ENCODE measurements at places on chromosomes 2 and 18.

GRCh38 chr18:9206421-9206820 is 69.8 kb downstream of the ANKRD12 start:
- no peak for DNase-seq

DNA sequence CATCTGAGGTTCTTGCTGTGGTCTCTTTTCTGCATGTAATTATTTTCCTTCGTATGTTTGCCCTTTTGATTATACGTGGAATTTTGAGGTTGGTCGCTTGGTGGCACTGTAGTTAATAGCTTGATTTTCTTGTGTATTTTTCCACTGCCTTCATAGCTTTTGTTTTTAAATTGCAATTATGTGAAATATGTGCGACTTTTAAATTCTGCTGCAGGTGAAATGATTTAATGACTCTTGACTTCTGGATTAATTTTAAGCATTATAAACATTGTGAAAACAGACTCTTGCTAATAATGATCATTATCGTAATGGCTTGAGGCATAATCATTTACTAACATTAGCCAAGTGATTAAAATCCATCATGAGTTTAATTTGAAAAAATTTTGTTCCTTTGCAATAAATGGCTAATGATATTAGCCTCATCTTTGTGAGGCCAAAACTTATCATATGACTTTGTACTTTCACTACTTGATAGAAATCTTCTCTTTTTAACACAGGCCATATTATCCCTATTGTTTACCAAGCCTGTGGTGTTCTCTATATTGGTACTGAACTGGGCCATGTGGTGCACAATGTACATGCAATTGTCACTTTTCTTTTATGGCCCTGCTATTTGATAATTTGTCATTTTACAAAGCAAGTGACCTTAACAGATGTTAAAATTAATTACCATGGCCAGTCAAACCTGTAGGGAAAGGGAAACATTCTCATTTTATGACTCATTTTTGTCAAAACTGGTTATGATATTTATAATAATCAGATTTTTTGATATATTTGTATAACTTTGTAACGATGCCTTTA is 62.8 kb upstream of the NEUROD1 start:
- DNase-seq: peak; percentile 1

DNA sequence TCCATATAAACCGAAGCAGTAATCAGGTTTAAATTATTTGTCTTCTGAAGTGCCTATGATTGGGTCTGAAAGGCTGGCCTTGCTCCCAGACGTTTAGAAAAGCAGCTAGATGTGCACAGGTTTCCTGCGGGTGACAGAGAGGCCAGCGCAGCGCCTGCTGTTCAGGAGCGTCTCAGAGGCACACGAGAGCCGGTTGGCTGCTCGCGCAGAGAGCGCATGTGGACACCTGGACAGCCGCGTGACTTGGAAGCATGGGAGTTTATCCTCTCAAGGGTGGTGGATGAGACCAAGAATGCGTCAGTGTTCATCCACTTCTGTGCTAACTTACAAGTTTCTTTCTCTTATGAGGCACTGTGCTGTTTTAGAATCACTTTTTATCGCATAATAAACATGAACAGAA is 303.7 kb downstream of the PTGR3 start:
- no peak for DNase-seq

GRCh38 chr2:207082619-207083018 is 83.1 kb downstream of the KLF7 start:
- DNase-seq: no peak

- no peak for DNase-seq
Observed at GRCh38 chr2:74004212-74005182, 19.8 kb downstream of the TET3 start.

DNA sequence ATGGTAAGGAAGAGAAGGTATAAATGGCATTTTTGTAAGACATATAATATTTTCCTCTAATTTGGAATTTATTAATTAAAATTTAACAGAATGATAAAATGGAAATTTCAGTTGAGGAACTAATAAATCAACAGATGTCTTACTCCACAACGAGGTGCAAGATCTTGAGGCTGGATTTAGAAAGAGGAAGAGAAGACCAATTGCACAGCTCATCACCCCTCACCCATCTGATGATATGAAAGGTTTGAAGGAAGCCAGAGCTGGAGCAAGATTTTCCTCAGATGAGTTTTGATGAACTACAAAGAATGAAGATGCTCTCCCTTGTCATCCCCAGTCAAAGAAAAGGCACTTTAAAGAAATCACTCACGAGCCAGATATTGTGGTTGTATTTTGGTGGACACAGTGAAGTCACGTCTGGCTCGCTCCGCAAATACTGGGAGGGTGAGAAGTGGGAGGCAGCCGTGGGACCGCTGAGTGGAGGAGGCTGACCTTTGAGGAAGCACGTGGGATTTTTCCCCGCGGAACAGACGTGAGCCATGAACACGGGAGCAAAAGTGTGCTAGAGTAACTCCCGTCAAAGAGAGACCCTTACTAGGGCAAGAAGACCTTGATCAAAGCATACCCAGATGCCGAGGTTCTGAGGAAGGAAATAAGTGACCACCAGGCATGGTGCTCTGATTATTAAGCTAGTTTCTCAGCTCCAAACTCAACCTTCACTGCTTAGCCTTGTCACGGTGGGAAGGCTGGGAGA is 511.4 kb downstream of the RNF144A start:
- DNase-seq: no peak

- DNase-seq: no peak
Observed at GRCh38 chr2:33782395-33783230, 183.5 kb upstream of the FAM98A start.

DNA sequence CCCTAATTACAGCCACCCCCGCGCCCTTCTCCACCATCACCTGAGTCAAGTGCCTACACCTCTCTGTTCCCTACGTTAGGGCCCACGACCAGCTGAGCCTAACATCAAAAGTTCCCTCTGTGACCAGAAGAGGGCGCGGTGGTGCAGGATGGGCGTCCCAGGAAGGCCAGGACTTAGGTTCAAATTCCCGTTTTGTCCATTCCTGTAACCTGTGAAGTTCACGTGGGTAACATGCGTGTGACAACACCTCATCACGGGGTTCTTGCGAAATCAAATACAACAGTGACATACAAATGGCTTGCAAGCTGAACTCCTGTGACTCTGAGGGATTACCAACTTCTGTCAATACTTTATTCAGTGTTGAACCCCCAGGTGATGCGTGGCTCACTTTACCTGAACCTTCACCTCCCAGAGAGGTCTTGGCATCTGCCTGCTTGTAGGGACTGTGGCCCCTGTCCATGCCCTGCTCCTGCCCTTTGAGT is 207.9 kb downstream of the ARL4C start:
- DNase-seq: peak; percentile 47

DNA sequence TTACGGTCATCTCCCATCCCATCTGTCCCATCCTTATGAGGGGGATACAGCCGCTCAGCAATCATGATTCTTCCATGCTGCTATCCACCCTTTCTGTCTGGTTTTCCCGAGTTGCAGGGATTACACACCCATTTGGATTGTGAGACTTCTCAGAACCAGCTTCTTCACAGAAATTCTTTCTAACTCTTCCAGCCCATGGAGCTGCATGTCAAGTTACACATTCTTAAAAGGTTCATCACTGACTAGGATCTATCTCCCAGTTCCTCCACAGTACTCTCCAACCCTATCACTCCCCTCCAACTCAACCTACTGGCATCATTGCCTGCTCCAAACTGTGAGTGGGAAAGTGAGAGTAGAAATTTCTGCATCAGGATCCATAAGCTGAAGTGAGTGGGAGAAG is 558.2 kb upstream of the TNP1 start:
- no peak for DNase-seq

- no peak for DNase-seq
Observed at GRCh38 chr2:188306271-188306670, 14.6 kb downstream of the GULP1 start.

GRCh38 chr2:157725846-157726245 is 97.2 kb upstream of the ACVR1C start:
- no peak for DNase-seq

DNA sequence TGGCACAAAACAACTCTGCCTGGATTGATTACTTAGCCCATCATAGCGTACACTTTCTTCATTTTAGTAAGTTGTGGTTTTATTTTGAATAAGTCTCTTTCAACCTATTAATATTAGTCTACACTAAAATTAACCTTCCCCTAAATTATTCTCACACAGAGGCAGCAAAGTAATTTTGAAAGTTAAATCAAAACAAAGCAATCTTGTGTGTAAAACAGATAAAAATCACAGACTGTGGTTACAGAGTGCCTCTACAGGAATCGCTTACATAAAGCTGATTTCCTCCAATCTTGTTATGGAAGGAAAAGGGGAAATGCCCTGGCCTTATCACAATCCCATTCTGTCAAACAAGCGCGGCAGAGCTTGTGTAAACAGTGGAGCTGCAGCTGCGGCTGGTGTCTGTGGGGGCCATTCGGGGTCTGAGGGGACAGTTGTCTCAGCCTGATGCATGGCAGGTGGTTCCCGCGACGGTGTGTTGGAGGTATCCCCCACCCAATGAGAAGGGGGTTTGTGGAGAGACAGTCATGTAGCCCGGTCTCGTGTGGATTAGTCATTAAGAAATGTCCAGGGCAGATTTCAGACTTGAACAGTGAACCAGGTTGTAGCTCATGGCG is 42.1 kb downstream of the BCL2L11 start:
- no peak for DNase-seq

- DNase-seq: no peak
Observed at GRCh38 chr2:38643021-38643671, 22.8 kb upstream of the GALM start.

DNA sequence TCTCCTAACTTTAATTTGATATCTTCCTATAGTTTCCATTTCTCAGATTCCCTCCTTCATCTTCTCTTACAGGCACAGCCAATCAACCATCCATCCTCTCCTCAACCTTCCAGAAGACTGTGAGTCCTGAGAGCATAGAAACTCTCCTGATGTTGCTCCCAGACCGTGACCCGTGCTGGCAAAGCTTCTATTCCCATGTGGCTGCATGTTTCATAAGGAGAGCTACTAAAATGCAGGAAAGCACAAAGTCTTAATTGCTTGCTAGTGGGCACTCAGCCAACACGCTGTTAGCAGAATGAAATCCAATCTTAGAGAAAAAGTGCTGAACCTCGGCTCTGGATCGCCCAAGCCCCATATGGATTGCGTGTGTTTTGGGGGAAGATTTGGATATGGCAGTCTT is 1244.7 kb upstream of the ZEB2 start:
- no peak for DNase-seq

- no peak for DNase-seq
Observed at GRCh38 chr2:4551691-4552474, 848.5 kb downstream of the DCDC2C start.

- no peak for DNase-seq
Observed at GRCh38 chr18:46663539-46663938, 6.5 kb upstream of the LOXHD1 start.

DNA sequence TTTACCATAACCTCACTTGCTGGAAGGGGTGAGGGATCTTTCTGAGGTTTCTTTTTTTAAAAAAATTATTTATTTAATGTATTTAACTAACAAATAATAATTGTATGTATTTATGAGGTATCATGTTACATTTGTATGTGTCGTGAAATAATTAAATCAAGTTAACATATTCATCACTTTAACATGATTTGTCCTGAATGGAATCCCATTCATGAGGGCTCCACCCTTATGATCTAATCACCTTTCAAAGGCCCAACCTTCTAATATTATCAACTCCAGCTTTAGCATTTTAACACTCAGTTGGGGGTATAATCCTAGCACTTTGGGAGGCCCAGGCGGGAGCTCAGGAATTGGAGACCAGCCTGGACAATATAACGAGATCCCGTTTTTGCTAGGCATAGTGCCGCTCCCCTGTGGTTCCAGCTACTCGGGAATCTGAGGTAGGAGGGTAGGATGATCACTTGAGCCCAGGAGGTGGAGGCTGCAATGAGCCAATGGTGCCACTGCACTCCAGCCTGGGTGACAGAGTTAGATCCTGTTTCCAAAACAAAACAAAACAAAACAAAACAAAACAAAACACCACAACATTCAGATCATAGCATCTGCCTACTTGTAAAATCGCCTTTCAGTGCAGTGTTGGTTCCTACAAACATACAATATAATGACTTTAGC is 1.1 kb upstream of the TAF4B start:
- DNase-seq: no peak

DNA sequence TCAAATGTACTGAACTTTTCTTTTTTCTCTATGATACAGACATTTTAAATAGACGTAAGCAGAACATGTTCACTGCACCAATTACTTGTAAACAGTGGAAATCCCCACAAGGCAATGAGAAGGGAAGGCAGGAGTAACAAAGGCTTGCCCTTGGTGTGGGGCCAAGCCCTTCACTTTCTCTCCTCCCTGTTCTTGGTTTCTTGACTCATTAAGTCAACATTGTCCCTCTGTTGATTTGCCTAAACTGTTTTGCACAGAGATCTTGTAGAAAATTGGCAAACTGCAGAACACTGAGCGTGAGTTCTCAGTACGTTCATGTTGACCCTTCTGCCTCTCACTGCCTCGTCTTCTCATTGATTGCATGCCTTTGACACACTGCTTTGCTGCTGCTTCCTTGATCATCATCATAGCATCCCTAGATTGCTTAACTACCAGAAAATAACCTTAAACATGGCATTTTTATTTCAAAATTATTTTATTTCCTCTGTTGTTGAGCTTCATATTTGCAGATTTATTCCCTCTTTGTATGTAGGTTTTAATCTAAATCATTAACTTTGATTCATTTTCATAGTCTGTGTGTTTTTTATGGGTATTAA is 257.7 kb downstream of the PTGR3 start:
- no peak for DNase-seq

DNA sequence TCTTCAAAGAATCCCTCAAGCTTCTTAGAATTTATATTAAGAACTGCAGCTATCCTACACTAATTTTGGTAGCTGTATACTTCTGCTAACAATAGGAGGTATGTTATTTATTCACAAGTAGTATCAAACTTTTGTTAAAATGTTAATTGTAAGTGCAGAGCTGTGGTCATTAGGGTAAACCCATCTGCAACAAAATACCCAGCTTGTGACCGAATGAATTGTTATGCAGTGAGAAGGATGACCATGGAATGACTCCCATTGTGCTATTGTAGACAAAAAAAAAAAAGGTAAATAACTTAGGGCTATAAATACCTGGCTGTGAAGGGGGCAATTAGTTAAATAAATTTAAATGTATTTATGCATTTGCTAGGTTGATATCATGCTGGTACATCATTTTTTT is 186.1 kb downstream of the ADCYAP1 start:
- no peak for DNase-seq

GRCh38 chr2:241150660-241151530 is 628 bp downstream of the PPP1R7 start:
- DNase-seq: no peak

- no peak for DNase-seq
Observed at GRCh38 chr2:69067866-69068265, 54.9 kb downstream of the ANTXR1 start.

- no peak for DNase-seq
Observed at GRCh38 chr2:240187989-240188590, 47.6 kb upstream of the OTOS start.

DNA sequence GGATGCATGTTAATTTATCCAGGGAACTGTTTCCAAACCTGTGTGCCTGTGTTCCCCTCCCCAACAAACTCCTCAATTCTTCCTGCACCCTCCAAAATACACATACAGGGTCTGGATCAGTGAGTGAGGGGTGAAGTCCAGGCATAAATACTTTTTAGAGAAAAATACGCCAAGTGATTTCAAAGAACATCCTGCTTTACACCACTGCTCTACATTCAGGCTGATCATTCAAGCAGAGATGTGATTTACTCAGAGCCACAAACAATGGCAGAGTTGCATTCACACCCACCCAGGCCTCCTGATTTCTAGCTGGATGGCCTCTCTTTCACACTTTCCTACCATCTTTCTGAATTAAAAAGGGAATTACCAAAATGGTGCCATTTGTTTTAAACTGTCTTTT is 289.5 kb upstream of the SLC14A2 start:
- DNase-seq: no peak

- no peak for DNase-seq
Observed at GRCh38 chr2:84855731-84856130, 25.2 kb downstream of the TRABD2A start.

- DNase-seq: no peak
Observed at GRCh38 chr18:23967321-23968089, 47.0 kb upstream of the TTC39C start.
